ENCODE measurements at places on chromosomes 12 and 14.

- peak; percentile 45 for DNase-seq
Measured at GRCh38 chr14:23302290-23303225, at the start of gene PPP1R3E. TSS of gene PPP1R3E (minus strand) at chr14:23302859. CDS start at chr14:23302576, 283 bp downstream.

DNA sequence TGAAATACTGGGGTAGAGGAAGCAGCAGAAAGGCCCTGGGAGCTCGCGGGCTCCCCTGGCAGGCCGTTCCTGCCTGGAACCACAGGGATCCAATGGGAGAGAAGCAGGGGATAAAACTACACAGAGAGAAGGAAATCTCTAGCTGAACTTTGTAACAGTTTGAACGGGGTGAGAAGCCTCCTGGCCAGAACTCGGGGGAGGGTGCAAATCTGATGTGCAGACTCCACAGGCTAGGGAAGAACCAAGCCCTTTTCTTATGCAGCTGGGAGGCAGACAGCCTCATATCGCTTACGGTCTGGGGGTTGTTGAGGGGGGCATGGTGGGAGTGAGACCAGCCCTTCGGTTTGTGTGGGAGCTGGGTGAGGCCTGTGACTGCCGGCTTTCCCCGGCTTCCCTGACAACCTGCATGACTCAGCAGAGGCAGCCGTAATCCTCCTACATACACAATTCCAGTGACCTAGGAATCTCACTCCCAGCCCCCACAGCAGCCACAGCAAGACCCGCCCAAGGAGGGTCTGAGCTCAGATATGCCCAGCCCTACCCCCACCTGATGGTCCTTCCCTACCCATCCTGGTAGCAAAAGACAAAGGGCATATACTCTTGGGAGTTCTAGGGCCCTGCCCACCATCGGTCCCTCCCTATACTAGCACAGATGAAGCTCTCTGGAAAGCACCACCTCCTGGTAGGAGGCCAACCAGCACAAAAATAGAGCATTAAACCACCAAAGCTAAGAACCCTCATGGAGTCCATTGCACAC is 143.0 kb downstream of the TMTC1 start:
- no peak for DNase-seq

- DNase-seq: peak; percentile 42
Measured at GRCh38 chr12:65823513-65824375, 539 bp upstream of the HMGA2 start.

- no peak for DNase-seq
Measured at GRCh38 chr14:61555056-61555838, 140.1 kb upstream of the HIF1A start.

DNA sequence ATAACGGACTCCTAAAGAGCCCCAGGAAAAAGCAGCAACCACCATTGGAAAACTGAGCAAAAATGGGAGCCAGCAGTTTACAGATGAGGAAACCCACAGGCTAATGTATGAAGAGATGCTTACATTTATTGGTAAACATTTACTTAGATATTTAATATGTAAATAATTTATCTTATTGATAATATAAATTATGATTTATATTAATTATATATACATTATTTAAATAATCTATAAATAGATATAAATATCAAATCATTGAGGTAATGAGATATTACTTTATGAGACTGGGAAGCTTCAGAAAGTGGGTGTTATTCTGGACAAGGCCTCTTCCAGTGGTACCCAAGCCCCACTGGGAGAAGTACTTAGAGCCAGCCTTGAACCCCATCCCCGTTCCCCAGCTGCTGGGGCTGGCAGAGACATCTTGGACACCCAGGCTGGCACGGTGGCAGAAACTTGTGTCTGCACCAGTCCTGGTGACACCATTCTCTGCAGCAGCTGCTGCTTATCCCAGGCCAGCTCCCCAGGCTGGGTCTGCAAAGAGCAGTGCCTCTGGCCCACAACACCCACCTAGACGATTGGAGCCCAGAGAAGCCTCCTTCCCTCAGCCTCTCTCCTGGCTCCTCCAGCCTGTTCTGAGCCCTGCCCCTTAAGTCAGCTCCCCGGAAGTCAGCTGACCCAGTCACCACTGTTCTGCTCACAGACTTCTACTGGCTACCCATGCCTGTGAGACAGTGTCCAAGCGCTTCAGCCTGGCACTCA is 25.9 kb downstream of the ISCA2 start:
- no peak for DNase-seq

DNA sequence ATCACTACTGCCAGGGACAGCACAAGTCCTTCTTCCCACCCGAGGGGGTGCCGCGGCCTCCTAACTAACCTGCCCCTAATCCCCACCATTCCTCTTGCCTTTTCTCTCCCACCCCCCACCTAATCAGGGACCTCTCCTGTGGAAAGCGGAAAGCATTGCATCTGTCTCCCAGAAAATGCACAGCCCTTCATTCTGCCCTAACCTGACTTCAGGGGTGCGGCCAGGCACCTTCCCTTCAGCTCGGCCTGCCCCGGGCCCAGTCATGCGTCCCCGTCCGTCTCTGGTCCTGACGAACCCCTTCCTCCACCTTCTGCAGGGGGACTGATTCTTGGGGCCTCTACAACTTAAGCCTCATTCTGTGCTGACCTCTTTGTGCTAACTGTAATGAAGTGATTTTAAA is 43.9 kb upstream of the TRAF3 start:
- DNase-seq: no peak

- DNase-seq: no peak
Measured at GRCh38 chr14:22003461-22003860, 329.8 kb upstream of the OR4E1 start.

DNA sequence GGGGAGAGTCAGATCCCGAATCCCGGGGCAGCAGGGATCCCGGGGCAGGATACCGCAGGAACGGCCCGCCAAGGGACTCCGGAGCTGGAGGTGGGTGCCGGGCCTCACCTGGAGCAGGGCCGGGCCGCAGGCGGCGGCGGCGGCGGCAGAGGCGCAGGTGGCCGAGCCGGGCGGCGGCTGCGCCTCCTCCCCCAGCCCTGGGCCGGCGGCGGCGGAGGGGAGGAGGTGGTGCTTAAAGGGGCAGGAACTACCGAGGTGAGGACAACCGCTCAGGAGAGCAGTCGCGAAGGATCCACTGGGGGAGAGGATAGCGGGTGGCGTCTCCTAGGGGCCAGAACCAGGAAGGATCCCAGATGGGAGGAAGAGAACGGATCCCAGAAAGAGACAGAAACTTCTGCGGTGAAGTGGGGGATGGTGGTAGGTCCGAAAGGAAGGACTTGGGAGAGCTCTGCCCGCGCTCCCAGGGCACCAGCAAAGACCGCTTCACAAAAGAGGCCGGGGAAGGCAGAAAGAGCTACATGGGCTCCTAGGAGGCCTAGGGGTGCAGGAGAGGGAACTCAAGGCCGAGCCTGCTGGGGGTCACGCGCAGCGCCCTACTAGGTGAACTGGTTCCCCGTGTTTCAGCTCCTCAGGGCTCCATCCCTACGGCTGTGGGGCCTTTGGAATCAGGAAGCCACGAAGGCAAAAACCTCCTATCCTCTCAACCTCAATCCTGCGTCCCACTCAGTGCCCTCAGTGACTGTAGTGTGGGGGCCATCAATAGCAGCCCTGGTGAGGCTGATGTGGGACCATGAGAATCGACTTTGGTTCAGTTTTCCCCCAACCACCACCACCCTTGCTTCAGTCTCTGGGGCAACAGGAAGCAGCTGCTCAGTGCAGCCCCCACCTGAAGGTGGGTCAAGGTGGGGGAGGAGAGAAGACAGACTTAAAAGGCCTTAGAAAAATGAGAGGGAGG is 5.0 kb upstream of the BAZ2A start:
- DNase-seq: peak; percentile 53

GRCh38 chr12:117178301-117178700 is 12.0 kb downstream of the FBXO21 start:
- DNase-seq: no peak

DNA sequence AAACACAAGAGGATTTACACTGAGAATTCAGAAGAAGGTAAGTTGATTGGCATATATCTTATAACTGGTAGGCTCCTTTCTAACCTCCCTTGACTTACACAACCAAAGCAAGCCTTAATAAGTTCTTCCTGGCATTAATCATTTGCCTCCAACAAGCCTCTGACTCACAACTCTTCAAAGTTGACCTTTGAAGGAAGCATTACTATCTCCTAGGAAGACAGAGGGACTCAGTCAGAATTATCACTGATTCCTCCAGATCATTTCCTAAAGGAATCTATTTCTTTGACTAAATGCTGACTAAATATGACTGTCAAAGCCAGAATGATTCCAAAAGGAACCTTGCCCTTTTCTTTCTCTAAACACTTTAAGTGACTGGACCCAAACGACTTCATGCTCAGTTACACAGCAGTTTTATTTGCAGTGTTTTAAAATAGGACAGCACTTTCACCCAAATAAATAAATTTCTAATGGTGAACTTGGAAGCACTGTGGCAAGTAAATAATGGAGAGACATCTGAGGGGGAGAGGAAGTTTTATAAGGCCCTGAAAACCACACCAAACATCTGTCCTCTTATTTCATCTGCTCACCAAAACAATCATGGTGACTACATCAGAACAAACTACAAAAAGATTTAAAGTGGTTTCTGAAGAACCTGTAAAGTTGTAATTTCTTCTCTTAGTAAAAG is 128.2 kb downstream of the KLHL28 start:
- DNase-seq: no peak

DNA sequence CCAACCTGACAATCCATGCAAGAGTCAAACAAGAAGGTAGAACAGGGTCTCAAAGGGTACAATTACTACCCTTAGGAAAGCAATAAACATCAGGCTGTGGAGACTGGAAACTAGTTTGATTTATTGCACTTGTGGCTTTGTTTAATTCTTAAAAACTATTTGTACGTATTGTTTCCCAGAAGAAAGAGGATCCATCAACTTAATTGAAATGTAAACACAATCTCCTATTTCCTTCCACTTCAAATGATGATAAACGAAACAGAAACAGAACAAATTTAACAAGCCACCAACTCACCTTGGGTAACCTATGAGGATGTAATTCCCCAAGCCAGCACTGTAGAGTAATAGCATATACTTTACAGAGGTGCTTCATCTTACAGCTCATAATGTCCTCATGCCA is 8.0 kb downstream of the STXBP6 start:
- DNase-seq: no peak

DNA sequence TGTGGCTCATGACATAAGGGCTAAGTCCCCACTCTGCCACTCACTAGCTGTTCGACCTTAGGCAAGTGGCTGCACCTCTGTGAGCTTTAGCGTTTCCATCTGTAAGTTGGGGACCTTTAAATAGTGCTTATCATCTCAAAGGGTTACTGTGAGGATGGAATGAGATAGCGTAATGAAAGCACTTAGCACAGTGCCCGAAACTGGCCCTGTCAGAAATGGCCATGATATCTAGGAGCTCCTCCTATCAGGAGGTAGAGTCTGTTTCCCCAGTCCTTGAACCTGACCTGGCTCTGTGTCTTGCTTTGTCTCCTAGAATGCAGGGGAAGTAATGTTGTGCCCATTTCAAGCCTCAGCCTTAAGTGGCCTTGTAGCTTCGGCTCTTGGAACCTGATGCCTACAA is 211.0 kb downstream of the RBM19 start:
- DNase-seq: no peak

- no peak for DNase-seq
Measured at GRCh38 chr12:57549203-57549908, 488 bp upstream of the KIF5A start.

DNA sequence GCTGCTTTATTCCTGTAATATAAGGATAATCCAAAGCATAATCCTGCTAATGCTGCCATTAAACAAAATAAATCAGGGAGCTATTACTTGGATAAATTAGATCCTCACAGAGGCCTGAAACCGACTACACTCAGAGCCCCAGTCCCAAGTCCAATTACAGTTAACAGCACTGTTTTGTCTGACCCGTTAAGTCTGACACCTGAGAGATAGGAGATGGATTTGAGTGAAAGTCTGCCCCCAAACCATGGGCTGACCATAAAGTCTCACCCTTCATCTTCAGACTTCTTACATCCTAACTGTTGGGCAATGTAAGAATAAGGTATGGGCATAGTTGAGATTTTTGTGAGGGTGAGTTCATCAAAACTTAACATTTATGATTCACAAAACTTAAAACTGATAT is 181.7 kb downstream of the PLCZ1 start:
- DNase-seq: no peak

DNA sequence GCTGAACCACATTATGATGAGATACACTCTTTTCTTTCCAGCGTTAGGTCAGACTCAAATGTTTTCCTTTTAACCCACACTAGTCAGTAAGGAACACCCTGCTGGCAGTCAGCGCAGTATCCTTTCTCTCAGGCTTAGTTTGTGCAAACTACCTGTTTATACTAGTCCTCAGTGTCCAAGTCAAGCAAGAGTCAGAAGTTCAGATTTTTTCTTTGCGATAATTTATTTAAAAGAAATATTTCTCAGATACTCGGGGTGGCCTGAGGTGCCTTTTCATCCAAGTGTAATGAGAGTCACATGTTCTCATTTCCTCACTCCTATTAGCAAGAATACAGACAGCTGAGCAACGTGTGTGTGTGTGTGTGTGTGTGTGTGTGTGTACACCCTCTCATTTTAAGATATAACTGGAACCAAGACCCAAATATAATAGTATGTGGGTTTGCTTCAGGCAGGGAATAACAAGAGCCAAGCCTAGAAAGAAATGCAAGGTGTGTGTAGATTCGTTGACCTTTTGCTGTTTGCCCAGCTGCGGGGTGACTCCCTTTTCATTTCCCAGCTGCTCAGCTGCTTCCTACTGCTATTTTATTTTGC is 182.7 kb downstream of the KICS2 start:
- no peak for DNase-seq

DNA sequence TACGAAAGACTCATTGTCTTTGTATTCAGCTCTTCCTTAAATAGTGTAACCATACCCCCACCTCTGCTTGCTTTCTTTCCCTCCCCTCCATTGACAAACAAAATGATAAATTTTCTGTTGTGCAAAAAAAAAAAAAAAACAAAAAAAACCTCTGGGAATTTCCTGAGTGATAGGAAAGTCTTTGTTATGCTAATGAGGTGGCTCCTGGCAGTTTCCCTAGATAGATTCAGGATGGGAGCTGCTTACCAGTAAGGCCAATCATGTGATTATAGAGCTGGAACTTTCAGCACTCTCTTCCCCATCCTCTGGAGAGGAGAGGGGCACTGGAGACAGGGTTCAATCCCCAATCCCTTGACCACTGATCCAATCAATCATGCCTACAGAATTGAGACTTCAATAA is 120.5 kb downstream of the NUAK1 start:
- DNase-seq: no peak

- DNase-seq: no peak
Measured at GRCh38 chr14:89977668-89978067, 21.9 kb downstream of the TDP1 start.

DNA sequence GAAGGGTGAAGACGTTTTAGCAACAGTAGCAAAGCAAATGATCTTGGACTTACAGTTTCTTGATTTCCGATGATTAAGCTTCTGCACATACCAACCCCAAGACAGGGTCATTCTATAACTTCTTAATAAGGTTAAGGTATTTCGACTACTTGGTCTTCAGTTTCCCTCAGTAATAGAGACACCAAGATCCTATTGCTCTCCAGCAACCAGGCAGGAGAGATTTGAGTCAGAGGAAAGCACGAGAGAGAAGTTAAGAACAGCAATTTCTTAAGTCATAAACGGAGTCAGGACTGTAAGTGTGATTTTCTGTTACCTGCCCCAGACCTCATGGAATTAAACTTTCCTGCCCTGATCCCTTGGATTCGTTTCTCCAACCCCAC is 215.6 kb downstream of the TTC8 start:
- DNase-seq: no peak
